GM12892 (cell line): ENCODE measurements at places on chromosomes 5 and 9.

GRCh38 chr5:98777295-98777694, 3.8 kb downstream of the RGMB start:
- DNase-seq = no peak

- DNase-seq = no peak
These were observed 89.0 kb downstream of the ASTN2 start for GRCh38 chr9:117325831-117326230.

DNA sequence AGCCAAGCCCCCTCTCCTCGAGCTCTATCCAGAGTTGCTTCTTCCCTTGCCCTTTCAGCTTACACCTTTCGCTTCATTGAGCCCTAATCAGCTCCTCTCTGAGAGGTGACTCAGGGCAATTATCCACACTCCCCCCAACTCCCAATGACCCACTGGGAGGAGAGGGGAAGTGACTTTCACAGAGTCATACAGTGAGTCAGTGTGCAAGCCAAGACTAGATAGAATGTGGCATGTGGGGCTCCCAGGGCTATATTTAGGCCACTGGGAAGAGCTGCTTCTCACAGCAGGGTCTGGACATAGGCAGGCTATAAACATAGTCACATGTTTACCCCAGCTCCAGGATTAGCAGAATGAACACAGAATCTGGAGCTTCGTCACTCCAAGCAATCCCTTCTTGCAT, 57.4 kb downstream of the NRG2 start:
- no peak for DNase-seq

DNA sequence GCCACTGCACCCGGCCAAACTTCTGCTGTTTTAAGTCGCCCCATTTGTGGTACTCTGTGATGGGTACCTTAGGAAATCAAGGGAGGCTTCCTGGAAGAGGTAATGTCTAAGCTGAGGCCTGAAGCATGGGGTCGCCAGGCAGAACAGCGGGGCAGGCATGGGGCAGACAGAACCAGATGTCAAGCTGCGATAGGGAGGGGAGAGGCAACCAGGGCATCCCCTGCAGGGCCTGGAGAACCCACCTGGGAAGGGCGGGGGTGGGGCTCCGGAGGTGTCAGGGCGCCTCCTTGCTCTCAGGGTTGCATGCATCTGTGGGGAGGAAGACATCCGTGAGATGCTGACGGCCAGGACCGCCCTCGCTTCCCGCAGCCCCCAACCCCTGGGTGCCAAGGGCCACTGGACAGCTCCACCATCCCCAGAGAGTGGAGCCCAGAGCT, 2.8 kb downstream of the LCN15 start:
- no peak for DNase-seq

GRCh38 chr9:88530051-88530450, 4.9 kb upstream of the NXNL2 start:
- no peak for DNase-seq

GRCh38 chr5:128407944-128408343, 130.1 kb downstream of the FBN2 start:
- DNase-seq = no peak

DNA sequence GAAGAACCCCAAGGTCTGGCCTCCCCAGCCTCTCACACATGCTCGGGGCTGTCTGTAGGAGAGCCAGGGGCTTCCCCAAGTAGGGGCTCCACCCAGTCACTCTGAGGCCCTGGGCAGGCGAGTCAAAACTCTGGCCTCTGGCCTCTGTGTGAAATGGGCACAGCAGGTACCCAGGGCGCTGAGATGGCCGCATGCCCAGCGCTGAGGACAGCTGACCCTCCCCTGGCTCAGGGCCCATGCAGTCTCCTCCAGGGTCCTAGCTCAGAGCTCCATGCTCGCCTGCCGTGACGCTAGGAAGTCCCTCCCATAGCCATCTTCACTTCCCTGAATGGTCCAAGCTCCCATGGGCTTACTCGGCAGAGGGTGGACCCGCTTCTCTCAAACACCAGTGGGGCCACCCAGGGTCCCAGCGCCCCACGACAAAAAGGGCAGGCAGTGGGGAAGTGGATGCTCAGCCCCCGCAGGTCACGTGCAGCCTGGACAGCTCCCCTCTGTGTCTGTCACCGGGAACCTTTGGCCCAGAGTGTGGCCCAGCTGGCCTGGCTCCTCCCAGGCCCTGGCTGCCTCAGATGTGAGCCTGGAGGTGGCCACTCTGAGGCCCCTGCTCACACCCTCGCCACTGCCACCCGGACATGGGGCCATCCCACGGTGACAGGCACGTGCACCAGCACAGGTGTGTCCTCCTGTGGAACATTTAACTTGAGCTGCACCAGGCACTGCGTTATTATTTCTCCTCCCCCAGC, 12.2 kb upstream of the VAV2 start:
- no peak for DNase-seq

DNA sequence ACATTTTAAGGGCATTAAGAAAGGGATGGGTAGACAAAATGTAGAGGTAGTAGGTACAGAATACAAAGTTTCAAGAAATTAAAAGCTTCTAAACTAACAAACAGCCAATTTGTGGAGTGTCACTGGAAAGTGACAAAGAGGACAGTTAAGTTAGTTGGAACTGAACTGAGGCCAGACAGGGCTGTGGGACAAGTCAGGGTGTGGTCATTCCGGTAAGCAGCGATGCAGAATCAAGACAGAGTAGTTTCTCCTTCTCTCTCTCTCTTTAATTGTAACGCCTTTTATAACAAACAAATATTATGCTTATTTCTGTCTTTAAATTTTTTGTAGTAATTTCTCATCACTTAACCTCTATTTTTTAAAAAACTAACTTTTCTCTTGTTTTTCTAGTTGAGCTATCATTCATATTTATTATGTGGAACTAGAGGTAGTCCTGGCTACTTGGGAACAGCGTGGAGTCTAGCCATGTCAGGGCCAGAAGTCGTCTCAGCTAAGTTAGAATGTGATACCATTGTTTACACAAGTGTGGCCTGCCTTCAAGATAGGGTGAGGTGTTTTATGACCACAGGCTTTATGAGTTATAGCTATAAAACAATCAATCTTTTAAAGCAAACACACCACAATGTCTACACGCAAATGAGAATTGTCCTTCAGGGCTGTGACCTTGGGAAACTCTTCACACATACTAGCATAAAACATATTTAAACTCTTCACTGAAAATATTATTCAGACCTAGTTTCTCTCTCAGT, 115.3 kb upstream of the CDKN2B start:
- DNase-seq = no peak

- no peak for DNase-seq
These were observed 38.0 kb downstream of the CDK5RAP2 start for GRCh38 chr9:120541921-120542320.

DNA sequence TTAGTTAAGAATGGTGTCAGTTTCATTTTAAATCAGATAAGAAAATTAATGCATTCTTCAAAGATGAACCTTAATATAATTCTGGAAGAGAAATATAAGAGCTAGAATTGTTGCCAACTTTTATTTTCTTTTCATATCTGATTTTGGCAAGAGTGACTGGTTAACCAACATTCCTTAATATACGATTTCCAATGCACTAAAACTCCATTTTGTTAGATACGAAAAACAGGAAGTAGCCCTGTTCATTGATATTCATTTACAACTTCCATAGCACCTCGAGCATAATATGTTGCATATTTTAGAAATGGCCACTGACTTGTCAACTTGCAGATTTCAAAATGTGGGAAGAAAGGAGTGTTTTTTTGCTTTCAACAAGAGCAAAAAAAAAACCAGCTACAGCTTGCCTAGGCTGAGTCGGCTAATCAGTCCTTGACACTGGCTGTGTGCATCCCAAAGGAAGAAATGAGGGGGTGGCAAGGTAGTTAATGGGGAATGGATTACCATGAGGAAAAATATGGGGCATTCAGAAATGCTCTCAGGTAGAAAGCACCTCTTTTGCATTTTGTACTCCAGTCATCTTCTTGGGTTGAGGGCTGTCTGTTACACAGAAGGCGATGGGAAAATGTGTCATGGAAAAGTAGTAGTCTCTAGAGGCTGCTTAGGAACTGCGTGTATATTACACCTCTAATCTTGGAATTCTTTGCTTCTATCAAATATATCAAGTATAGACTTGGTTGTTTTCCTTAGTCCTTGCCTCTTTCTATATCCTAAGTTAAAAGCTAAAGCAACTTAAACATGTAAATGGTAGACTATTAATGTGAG, 3.9 kb downstream of the MAP3K1 start:
- no peak for DNase-seq

DNA sequence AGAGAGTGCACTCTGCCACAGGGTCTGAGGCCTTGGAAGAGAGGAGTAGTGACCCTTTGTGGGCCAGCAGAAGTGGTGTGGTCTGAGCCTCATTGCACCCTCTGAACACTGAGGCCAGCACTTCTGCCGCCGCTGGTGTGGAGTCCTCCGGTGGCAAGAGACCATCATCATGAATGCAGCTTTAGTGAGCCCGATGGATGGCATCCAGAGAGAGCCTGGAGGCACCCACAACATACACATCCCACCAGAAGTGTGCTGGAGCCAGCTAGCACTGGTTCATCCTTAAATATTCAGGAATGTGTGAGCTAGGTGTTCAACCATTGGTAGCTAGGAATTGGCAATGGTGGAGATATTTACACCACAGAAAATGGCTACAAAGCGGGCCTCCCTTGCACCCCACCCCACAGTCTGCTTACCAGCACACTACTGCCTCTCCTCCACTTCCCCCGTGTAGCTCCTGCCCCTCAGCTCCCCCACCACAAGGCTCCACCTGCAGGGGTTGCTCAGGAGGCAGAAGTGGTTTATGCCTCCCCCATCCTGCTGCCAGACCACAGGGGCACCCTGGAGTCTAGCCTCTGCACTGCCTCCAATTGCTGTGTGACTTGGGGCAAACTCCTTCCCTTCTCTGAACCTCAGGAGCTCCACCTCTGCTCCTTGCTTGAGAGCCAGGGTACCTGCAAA, 16.4 kb downstream of the SLC6A7 start:
- DNase-seq = no peak

- DNase-seq = no peak
These were observed 30.9 kb upstream of the SLC9A3 start for GRCh38 chr5:555058-555623.

DNA sequence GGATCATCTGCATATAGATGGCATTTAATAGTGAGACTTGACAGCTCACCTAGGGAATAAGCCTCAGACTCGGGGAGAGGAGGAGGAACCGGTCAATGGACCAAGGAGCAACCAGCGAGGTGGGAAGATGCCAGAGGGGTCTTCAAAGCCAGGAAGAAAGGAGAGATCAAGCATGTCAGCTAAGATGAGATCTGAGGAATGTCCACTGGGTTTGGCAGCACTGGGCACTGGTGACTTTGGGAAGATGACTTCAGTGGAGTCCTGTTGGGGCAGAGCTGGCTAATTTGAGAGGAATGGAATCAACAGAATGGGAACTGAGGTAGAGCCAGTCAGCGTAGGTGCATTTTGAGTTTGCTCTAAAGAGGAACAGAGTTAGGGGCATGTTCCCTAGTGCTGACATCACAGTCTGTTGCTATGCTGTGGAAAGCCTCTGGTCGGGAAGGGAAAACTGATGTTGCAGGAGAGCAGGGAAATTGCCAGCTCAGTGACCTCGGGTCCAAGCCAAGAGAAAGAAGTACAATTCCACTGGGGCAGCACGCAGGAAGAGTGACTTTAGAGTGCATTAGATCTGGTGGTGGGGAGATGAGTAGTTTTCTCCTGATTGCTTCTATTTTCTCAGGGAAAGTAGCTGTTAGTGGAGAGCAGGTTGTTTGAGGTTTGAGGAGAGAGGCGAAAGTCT, 56.9 kb downstream of the ZNF618 start:
- DNase-seq = no peak

- DNase-seq = no peak
These were observed 117.7 kb downstream of the RXRA start for GRCh38 chr9:134444038-134444315.

GRCh38 chr5:36719282-36719681, 112.9 kb downstream of the SLC1A3 start:
- no peak for DNase-seq

DNA sequence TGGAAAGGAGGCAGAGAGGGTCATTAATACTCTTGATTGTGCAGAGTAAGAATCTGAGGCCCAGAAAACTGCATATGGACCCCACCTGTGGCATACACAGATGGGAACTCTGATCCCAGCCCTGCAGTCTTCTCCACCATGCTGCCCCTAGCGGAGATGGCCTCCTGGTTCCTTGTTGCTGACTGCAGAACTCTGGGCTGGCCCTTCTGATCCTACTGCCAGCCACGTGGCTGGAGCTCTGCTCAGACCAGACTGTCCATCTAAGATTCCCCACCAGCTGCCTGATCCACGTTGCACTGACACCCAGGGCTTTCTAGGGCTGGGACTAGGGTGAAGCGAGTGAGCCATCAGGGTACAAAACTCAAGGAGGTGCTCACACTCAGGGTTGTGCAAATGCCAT, 245.7 kb upstream of the NR4A3 start:
- DNase-seq = no peak

DNA sequence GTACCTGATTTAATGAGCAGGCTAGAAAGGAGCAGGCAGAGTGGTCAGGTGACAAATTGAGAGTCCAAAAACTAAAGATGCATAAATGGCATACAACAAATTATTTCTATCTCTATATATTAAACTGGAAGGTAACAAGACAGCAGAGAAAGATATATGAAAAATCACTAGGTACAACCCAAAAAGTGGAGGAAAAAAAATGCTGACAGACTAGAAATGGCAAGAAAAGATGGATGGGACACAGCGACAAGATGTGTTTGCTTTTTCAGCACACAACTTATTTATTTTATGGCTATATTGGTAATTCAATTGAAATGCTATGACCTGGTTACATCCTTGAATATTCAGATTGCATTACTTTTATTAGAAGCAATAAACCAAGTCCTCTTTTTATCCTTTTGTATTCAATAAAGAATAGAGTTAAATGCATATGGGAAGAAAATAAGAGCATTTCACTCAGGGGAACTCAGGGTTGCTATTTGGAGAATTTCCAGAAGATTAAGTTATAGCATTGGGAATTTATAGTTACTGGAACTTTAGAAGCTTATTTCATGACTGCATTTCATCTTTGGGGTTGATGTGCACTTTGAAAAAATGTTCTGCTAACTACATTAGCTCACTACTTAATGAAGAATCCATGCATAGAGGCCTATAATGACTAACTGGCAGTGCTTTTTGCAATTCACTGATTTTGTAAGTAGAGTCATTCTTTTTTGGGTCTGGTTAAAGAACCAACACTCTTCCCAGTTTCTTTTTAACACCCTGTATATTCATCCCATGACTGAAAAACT, 566.6 kb upstream of the TUSC1 start:
- no peak for DNase-seq

DNA sequence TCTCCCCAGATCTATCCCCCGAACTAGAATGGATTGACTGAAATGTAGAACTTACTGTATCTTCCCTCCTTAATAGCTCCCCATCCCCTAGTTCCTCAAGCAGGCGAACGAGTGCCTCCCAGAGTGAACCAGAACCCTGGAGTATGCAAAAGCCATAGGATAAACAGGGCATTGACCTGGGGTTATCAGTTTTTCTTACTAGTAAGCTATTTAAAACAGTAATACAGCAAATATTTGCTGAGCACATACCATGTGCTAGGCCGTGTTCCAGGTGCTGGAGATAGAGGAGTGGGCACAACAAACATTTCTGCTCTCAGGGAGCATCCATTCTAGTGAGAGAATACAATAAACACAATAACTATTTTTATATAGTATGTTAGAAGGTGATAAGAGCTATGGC, 1.8 kb downstream of the SKP2 start:
- no peak for DNase-seq
